Suppressor macrophage treated with lipopolysaccharide for 1 hour (primary cell): ENCODE measurements at places on chromosomes 1 and 21.

DNA sequence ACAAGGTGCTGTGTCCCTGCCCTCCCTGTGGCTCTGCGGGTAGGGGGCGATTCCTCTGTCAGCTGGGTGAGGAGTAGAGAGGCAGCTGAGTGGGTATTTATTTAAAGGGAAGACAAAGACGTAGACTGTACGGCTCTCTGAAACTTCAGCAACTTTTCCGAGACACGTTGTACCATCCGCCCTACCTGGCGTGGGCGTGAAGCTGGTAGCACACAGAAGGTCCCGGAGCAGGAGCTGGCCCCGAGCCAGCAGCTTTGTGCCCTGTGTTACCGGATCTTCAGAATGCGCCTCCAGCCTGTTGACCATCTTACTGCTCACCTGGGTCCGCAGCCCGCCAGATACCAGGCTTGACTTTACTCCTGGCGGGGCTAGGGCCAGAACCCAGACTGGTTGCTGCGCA is 34.9 kb downstream of the PRKCZ start:
- no peak for DNase-seq

GRCh38 chr1:70044832-70045231 is 160.5 kb downstream of the LRRC40 start:
- DNase-seq = no peak

DNA sequence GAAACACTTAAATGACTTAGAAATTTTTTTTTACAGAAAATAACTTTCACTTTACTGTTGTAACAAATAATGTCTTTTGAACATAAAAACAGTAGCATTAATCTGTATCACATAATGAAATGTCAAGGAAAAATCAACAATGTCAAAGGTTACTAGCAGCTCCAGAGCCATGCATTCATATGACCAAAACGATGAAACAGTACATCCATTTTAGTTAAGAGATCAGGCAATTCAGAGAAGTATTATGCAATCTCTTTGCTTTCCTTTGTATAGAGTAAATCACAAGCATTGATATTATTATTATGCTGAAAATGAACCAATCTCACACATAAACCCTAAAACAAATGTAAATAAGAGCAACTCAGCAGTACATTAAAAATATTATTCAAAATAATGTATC is 748.9 kb downstream of the PLA2G4A start:
- DNase-seq = no peak

- no peak for DNase-seq
Measured at GRCh38 chr1:58983633-58984245, 199.9 kb upstream of the JUN start.

- DNase-seq = no peak
Measured at GRCh38 chr1:59683197-59683596, 131.6 kb upstream of the HOOK1 start.

GRCh38 chr1:62726011-62726442 is 37.8 kb upstream of the DOCK7 start:
- DNase-seq = peak; percentile 10

GRCh38 chr1:22039594-22040285 is 12.8 kb upstream of the CDC42 start:
- peak; percentile 49 for DNase-seq

- no peak for DNase-seq
Measured at GRCh38 chr1:150543500-150544143, 5.6 kb upstream of the ADAMTSL4 start.

DNA sequence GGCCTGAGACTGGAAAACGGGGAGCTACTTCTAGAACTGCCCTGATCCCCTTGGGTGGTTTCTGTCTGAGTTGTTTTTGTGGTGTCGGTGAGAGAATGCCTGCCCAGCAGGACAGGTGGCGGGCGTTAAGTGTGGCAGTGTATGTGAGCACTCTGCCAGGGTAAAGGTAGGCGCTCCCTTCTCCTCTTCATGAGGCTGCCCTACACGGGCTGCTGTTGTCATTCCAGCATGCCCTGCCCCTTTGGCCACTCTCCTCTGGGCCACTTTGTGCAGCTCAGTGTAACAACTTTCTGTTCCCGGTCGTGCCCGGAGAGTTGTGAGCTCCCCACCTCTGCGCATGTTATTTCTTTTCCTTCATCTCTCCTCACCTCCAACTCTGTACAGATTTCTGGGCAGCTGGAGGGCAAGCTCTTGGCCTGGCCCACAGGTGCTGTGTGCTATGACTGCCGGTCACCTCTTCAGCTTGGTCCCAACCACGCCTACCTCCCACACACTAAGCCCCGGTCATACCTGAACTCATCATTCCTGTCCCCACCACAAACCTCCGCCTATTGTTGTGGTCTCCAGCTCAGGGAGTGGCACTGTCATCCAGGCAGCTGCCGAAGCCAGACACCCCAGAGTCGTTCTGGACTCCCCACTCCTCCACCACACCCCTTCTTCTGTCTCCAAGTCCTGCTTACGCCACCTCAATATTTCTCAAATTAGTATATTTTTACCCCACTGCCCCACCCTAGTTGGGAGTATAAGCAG is 69.0 kb downstream of the GADD45A start:
- no peak for DNase-seq

- DNase-seq = no peak
Measured at GRCh38 chr1:67700692-67701410, 15.8 kb downstream of the GADD45A start.

DNA sequence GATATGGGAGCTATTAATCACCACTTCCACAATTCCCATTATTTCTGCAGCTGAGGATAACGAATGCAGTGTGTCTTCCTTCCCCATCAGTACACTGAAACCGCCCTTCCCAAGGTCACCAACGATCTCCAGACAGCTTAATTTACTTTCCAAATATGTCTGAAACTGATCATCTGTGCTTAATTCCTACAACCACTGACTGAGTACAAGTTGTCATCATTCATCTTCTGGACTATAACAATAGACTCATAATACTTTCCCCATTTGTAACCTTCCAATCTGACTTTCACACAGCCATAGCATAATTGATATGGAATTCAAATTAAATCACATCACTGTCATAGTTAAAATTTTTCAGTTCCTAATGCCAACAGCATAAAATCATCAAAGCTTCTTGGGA is 17.4 kb downstream of the DNM3 start:
- DNase-seq = no peak

DNA sequence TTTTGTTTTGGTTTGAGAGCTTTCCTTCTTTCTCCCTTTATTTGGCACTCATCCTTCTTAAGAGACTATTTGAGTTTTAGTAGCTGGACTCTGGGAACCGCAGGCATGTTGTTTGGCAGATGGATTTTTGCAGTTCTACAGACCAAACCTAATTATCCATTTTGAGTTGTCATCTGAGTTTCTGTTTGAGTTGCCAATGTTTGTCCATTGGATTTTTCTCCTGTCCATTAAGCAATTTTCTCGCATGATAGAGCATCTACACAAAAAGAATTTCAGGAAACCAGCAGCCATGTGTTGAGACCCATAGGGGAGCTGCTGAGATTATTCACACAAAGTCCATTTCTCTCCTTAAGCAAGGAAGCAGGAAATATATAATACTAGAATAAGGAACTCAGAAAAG is 17.2 kb upstream of the CXADR start:
- DNase-seq = no peak

DNA sequence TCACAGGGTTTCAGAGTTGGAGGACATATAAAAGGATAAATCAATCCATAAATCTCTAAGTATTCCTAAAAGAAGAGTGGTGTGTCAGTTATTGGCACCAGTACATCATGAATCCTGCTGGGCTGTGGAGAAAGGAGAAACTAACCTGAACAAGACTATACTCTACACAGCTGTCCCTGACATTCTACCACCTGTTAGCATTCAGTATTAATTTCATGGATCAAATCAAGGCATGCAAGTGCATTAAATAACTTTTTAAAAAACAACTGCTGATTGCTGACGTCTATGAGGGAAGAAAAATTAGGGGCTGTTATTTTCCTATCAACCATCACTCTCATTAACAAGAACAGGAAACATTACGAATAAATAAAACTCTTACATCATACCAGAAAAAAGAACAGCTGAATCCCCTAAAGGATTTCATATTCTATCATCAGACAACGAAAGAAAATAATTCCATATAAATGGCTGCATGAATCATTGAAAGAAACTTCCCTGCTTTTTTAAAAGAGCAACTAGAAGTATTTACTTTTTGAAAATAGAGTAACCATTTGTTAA is 121.7 kb downstream of the ATF6 start:
- DNase-seq = no peak

DNA sequence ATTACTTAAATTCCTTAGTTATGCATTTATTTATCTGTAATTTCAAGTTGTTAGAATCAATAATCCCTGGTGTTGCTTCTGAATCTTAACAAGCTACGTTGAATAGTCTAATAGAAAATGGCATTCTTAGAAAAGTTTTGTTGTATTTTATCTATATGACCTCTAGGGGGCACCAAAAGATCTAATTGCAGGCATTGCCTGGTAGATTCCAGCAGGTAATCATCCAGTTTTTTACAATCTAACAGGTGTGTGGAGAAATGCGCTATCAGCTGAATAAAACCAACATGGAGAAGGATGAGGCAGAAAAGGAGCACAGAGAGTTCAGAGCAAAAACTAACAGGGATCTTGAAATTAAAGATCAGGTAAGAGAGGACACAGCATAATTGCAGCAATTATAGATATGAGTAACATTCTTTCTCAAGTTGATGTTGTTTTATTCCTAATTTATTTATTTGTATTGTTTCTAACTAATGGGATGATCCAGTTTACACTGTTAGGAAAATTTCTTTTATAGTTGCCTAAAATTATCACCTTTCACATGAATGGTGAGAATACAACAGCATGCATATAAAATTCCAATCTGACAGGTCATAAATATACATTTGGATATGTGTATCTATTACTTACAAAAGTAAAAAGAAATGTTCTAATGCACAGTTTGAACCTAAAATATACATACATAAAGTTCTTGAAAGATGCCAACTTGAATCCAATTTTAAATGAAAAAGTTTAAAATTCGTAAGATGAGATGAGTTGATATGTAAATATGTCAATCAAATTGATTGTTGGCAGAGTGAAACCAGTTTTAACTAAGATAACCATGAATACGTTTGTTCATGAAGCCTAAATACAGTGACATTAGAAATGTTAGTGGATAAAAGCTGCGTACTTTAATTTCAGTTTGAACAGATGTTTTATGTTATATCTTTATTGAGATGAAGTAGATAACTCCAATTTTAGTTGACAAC is 88.4 kb downstream of the SDCCAG8 start:
- DNase-seq = peak; percentile 63

DNA sequence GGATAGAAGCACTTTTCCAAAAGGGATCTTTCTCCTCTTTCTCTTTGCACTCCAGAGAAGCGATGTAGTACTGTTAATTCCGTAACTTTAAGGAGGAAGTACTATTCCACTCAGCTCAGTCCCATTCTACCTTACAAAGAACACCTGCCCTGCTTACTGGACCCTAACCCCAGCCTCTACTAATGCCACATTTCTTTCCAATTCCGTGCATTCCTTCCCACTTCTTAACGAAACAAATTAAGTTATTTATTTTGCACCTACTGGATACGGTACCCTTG is 511 bp downstream of the NDC1 start:
- no peak for DNase-seq

- no peak for DNase-seq
Measured at GRCh38 chr1:208269338-208269666, 25.1 kb upstream of the PLXNA2 start.

- DNase-seq = no peak
Measured at GRCh38 chr1:32761253-32761877, 55.8 kb downstream of the YARS1 start.

- no peak for DNase-seq
Measured at GRCh38 chr1:91502672-91503184, 2.1 kb downstream of the CDC7 start.

GRCh38 chr1:13517193-13517812 is 3.5 kb upstream of the LRRC38 start:
- peak; percentile 61 for DNase-seq

- no peak for DNase-seq
Measured at GRCh38 chr1:203081465-203082230, 4.2 kb downstream of the MYOG start.

GRCh38 chr21:16585896-16586295 is 856.1 kb downstream of the USP25 start:
- no peak for DNase-seq

DNA sequence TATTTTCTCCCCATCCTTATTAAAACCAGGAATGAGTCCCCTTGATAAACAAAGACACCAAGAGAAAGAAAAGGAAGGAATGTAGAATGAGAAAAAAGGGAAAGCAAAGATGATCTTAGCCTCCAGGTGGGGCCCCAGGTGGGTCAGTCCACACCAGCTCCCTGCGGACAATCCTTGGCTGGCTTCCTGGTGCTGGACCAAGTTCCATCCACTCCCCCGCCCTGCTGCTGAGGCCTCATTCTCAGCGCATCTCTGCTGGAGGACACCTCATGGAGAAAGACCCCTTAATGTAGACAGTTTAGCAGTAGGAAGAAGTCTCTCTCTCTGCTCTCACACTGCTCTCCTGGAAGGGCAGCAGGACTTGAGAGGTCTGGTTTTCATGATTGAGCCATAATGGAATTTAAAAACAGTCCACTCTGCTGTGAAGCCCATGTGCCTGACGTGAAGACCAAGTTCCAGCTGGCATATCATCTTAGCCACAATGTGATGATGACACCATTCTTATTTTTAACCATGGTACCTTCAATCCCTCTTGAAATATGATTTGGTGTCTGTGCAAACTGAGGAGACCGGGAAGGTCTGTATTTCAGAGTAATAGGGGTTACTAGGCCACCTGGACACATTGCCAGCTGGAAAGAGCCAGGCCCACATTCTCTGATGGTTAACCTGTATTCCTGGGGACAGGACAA is 83.1 kb downstream of the WLS start:
- DNase-seq = no peak

DNA sequence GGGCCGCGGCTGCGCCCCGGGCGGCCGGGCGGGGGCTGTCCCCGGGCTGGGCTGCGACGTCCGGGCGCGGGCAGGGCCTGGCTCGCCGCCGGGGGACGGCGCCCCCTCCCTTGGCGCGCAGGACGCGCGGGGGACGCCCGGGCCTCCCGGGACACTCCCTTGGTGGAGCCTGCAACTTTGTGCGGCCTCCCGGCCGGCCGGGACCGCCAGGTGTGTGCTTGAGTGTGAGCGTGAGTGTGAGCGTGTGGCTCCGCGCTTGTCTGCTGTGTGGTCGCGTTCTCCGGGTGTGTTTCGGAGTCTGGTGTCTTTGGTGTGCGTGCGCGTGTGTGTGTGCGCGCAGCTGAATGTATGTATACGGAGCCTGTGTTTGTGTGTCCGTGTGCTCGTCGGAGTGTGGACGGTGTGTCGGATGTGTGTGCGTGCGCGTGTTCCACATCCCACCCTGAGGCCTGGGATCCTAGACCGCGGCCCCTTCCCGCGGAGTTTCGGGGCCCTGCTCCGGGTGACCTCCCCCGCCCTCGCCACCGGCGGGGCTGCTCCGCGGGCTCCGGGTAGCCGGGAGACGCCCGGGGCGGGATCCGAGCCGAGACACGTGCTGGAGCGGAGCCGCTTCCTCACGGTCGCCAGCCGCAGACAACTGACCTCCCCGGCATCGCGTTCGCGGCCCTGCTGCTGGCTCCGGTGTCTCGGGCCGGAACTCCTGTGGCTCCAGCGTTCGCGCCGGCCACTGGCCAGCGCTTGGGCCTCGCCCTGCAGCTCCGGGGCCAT is 1.7 kb downstream of the PTPRU start:
- DNase-seq = peak; percentile 33

- DNase-seq = no peak
Measured at GRCh38 chr1:8222789-8223188, 95.1 kb upstream of the SLC45A1 start.
